ENCODE measurements at places on chromosomes 6 and 20.

DNA sequence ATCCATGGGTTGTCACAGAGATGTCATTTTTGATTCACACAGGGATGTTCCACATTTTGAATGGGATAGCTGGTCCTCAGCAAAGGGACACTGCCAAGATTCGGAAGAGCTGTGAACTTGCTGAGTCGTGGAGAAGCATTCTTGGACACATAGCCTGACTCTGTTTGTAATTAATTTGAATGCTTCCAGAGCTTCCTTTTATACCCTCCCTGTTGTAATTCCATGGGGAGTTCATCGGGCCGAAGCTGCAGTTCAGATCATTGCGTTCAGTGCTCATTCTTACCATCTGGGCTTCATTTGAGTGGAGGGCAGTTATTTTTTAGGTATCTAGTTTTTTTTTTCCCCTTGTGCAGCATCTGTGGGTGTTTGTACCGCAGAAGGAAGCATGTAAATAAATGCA, 126.5 kb downstream of the SLC24A3 start:
- DNase-seq = peak; percentile 0

GRCh38 chr6:170383466-170384035, 77.0 kb downstream of the FAM120B start:
- no peak for DNase-seq

GRCh38 chr6:4794140-4794707, 18.0 kb downstream of the CDYL start:
- no peak for DNase-seq

- DNase-seq = no peak
These were observed 52.5 kb downstream of the CRYBG1 start for GRCh38 chr6:106413016-106413415.

- no peak for DNase-seq
These were observed 129.2 kb upstream of the PRND start for GRCh38 chr20:4592316-4593148.

GRCh38 chr6:168599769-168600330, 158.9 kb downstream of the SMOC2 start:
- DNase-seq = no peak

DNA sequence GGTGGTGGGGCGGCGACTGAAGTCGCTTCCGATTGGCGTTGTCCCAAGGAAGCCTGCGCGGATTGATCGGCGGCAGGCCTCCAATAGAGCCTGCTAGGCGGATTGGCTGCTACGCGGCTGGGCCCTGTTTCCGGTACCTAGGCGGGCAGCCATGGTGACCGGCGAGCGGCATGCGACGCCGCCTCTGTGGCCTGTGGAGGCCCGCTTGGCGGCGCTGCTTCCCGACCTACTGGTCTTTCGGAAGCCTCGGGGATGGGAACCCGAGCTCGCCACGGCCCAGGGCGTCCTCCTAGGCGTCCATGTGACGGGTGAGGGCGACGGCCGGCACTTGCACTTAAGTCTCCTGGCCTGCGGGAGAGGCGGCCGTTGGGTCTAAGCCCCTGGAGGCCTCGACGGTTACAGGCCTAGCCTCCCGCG, 28.1 kb downstream of the NFYA start:
- no peak for DNase-seq

DNA sequence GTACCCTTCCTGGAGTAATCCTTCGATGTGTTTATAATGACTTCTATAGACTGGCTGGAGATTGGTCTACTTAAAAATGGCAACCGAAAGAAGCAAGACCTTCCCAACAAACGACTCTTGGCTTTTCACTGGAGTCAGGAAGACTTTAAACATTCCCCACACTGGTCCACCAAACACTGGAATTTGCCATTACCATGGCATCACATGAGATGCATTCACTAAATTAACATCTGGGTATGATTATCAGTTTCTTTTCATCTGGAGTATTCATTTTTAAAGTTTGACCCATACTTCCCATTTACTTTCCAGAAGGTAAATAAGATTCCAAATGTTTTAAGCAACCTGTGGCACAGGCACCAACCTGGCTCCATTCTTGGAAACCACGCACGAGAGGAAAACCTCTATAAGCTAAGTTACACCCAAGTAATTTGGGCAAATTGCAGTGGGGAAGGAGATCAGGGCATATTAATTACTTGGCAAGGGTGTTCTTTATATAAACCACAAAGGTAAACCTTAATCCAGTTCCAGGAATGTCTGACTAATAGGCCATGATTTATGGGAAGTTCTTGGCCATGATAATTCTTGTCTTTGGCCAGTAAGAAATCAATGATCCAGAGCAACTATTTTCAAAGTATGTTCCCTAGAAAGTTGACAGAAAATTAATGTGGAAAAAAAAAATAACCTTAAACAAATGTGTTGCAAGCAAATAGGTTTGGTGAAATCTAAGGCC, 190.0 kb upstream of the COL21A1 start:
- no peak for DNase-seq

GRCh38 chr20:51014797-51015722, 7.8 kb downstream of the KCNG1 start:
- DNase-seq = peak; percentile 69

GRCh38 chr6:41439524-41440418, 104.4 kb downstream of the NCR2 start:
- no peak for DNase-seq

- DNase-seq = no peak
These were observed 514 bp downstream of the TCFL5 start for GRCh38 chr20:62860924-62861691.

DNA sequence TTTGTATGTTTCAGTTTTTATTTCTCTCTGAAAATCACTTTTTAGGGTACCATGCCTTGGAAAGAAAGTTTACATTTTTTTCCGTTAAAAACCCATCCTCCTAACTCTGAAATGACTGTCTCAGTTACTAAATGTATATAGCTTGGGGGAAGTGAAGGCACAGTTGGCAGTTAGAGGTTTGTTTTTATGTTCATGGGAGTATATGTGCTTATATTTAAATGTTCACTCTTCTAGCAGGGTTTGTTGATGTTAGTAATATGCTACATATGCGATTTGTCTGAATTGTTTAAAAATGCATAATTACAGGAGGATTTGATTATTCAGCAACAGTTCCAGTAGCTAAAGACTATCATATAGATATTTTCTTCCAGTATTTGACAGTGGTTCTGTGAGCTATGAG, 31.1 kb downstream of the CDKAL1 start:
- DNase-seq = no peak

Measured in NCI-H1694 (cell line).